ENCODE measurements at places on chromosomes 6 and 20.
A peak's percentile ranks its signal among the peaks of the same experiment; 100 is the strongest.

DNA sequence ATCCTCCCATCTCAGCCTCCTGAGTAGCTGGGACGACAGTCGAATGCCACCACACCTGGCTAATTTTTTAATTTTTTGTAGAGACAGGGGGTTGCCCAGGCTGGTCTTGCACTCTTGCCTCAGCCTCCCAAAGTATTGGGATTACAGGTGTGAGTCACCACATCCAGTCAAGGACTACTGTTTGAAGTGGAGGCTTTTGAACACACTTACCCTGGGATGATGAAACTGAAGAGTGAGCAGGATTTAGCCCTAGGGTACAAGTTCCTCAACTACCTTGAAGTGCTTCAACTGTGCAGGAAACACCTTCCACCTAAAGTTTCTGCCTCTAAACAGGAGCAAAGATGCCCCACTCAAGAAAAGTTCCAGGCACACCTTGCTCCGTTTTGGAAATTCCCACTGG, 15.7 kb upstream of the PARD6B start:
- no peak for DNase-seq

DNA sequence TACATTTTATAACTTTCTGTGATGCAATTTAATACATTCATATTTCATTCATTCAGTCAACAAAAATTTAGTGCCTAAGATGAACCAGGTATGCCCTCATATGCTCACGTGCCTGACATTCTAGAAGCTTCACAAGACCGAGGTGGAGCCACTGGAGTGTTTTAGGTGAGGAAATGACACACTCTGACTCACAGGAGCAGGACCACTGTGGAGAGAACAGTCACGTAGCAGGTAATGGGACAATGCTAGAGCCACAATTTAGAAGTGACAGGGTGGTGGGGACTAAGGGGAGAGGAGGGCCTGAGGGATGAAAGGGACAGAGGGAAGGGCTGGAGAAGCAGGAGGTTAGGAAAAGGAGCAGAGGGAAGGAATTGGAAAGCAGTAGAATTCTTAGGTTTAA, 17.6 kb upstream of the HLA-A start:
- DNase-seq: no peak

GRCh38 chr20:35690265-35690664, 8.9 kb downstream of the NFS1 start:
- DNase-seq: no peak

DNA sequence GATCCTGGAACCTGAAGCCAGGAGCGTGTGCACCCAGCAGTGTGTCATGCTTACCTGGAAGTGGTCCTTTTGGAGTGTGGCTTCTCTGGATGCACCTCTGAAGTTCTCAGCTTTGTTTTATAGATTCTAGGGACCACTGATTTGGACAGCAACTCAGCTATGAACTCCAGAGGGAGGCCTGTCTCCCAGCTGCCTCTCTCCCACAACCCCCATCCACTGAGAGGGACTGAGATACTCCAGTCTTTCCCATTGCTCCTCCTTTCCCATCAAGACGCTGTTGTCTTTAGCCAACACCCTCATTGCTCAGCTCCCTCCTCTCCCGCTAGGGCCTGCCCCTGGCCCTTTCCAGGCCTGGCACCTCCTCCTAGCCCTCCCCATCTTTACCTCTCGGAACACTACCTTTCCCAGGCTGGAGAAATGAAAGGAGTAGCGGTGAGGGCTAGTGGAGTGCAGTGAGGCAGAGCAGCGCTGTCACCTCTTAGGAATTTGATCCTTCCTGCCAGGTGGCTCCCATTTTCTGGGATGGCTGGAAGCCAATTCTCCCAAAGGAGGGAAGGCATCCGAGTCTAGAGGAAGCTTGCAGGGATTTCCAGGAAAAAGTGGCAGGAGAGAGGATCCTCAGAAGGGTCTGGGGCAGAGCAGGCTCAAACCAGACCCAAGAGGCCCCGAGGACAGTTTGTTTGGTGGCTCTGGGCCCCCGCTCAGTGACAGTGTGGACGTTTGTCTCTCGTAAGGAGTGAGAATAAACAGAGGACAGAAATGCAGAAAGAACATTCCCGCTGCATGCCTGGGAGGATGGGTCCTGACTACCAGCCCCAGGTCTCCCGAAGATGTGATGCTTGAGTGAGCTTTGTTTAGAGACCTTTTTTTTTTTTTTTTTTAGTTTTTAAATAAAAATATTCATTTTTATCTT, at the start of gene LRRN4:
TSS of gene LRRN4 (minus strand) at position 285 of the 913 bp plus-strand sequence. CDS start 1,261 bp downstream, outside the sequence.
- no peak for DNase-seq

DNA sequence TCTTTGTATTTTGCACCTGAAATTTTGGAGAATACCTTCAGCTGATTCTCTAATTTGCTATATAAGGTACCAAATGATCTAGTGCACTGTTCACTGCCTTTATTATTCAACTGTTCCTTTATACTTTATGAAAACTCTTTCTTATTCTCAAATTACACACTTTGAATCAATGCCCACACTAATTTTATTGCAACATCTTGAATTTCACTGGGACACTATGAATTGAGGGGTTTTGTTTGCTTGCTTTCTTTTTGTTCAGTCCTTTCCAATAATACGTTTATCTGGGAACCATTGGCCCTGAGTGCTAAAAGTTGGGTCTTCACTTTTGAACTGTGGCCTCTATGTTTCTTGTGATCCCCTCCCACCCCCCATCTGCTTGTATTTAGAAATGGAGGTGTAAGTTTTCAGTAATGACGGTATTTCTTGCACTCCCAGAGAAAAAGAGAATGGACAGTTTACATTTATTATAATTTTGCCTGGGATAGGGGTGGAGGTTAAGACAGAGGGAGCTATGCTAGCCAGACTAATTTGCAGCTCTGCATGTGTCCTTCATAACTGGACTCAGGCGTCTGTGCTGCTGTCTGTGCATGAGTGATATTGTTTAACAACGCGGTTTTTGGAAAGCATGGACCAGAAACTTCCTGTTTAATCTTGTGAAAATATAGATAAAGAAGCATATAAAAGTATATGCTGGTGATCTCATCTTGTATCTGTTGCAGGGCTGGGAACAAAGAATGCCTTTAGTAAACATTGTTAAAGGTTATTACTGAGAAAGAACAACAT, 98.1 kb downstream of the DNAH8 start:
- peak; percentile 32 for DNase-seq

DNA sequence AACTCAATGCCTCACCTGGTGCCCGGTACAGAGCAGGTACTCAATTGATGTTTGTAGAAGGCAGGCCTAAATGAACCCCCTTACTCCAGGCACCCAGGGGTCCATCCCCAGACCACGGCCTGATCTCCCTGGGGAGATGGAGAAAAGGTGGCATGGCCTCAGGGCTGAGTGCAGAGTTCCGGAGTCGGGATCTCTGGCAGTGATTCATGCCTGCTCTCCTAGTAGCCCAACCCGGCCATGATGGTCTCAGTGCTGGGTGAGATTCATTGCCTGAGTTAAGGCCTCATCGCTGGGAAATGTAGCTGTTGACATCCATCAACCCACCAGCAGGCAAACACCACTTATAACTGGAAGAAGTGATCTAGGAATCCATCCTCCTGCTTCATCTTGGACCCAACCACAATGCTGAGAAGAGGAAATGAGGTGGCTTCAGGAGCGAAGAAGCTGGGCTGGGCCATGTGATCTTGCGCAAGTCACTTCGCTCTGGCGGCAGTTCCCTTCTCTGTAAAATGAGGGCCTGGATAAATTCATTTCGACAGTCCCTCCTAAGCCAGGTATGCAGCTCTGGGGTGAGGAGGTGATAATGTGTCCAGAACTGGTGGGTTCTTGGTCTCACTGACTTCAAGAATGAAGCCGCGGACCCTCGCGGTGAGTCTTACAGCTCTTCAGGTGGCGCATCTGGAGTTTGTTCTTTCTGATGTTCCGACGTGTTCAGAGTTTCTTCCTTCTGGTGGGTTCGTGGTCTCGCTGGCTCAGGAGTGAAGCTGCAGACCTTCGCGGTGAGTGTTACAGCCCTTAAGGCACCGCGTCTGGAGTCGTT, 24.7 kb downstream of the ETV7 start:
- no peak for DNase-seq

- DNase-seq: no peak
Measured at GRCh38 chr6:116191881-116192280, 62.0 kb downstream of the TSPYL4 start.

DNA sequence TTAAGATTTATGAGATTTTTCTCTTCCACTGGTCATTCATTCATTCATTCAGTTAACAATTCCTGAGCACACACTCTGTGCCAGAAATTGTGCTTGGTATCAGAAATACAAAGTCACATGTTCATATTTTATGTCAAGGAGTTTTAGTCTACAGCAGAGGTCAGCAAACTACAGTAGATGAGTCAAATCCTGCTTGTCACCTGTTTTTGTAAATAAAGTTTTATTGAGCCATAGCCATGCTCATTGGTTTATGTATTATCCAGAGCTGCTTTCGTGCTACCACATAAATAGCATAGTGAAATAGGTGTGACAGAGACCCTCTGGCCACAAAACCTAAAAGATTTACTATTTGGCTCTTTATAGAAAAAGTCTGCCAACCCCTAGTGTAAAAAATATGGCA, 46.8 kb downstream of the THEMIS start:
- DNase-seq: no peak

GRCh38 chr20:62494537-62494936, 18.7 kb upstream of the GATA5 start:
- no peak for DNase-seq
